Cerebellar cortex (tissue), 1 donor: ENCODE measurements at places on chromosomes 1 and 21.

GRCh38 chr1:10679496-10680220 lies 116.8 kb downstream of the CASZ1 start:
- peak; percentile 70 for DNase-seq

DNA sequence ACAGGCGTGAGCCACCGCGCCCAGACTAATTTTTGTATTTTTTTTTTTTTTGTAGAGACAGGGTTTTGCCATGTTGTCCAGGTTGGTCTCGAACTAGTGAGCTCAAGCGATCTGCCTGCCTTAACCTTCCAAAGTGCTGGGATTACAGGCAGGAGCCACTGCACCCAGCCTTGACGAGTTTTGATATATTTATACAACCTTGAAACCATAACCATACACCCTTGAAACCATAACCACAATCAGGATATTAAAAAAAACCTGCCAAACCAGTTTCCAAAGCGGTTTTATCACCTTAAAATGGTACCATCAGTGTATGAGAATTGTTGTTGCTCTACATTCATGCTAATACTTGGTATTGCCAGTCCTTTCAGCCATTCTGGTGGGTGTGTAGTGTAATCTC lies 3.7 kb upstream of the PHACTR4 start:
- DNase-seq, result no peak

DNA sequence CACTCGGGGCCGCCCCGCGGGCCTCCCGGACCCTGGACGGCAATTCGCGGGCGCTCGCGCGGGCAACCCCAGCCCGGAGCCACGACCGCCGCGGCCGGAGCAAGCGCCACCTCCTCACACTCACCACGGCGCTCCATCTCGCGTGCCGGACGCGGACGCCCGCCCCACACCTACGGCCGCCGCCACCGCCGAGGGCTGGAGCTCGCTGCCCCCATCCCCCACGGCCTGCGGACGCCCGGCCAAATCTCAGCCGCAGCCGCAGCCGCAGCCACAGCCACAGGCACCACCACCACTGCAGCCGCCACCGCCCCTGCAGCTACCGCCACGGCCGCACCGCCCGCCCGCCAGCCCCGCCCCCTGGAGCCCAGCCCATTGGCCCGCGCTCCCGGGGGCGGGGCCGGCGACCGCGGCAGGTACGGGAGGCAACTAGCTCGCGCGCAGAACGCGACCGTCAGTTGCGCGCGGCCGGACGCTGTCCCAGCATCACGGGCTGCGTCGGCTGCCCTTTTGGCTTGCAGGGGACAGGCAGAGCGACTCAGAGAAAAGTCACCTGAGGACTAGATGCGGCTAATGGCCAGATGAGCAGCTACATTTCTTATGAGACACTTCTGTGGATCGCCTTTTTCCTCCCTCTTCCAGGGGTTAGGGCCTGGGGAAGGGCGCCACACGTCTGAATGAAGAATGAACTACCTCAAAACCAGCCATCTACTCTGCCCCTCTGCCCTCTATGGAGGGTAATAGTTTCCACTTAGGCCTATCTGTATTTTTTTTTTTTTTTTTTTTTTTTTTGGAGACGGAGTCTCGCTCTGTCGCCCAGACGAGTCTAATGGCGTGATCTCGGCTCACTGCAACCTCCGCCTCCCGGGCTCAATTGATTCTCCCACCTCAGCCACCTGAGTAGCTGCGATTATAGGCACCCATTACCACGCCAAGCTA lies at the start of gene ARHGAP29:
ARHGAP29 (minus strand) TSS at position 294 of the 936 bp plus-strand sequence. CDS start 5,973 bp downstream, outside the sequence.
- peak; percentile 70 for DNase-seq

GRCh38 chr1:242081446-242081845 lies 82.5 kb upstream of the MAP1LC3C start:
- DNase-seq, result no peak

- no peak for DNase-seq
Measured at GRCh38 chr1:203181586-203182386, 4.7 kb downstream of the CHI3L1 start.

DNA sequence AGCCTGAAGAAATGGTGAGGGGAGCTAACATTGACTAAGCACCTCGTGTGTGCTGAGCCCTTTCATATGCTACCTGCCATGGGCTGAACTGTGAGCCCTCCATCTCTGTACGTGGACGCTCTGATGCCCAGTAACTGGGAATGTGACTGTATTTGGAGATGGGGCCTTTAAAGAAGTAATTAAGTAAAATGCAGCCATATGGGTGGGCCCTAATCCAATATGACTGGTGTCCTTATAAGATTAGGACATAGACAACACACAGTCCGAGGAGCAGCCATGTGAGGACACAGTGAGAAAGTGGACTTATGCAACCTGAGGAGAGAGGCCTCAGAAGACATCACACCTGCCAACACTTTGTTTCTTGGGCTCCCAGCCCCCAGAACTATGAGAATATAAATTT lies 92.7 kb upstream of the ATP1B1 start:
- no peak for DNase-seq

GRCh38 chr1:11453742-11454491 lies 25.0 kb upstream of the DISP3 start:
- DNase-seq, result no peak

DNA sequence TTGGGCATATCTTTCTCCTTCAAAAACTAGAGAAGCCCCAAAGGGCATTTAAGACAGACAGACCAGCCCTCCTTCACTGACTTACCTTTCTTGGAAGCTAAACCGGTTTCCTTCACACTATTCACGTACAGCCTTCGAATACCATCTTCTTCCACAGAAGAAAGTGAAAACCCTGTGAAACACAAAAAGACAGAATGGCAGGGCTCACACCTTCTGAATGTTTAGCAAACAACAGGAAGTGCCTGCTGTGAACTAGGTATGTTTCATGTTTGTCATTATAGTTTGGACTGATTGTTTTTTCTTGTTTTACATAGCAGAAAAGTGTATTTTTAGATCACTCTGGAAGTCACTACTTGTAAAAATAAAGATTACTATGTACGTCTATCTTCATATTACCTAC lies 148.6 kb upstream of the KRTAP19-8 start:
- no peak for DNase-seq

DNA sequence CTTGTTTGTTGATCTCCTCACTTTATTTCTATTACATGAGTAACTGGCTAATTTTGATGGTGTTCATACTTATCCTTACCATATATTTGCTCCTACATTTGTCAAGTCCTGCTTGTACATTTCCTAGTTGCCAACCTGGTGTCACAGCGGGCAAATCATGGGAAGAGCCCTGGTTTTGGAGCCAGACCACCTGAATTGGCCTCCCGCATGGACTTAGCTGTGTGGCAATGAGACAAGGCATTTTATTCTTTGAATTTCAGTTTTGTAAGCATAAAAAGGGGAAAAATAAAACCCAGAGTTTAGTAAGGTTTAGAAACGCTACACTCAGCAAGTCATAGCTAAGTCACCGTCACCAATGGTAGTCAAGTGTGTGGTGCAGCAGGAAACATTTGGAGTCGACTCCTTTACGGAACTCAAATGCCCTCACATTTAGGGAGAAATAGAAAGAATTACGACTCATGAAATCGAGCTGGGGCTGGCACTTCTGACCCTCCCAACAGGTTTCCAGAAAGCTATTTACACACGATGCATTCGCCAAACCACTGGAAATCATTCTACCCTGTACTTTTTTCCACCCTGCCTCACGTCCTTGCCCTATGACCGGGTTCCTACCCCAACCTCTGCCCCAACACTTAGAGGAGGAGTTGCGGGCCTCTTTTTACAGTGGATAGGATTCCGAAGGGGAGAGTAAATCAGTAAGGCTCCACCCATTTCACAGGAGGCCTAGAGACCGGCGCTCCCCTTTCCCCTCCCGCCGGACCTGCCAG lies 492 bp upstream of the PGM1 start:
- DNase-seq, result peak; percentile 48
